ENCODE measurements at places on chromosomes 2 and 18. TPM values are rescaled to one million over a fixed set of nuclear protein-coding genes. Genes with fewer than 3 reads are reported as not detected.

Gene ACVR1C
- total RNA-seq = 0.37 TPM

Gene SMYD1
- not detected for total RNA-seq

Gene PRSS56
- total RNA-seq = not detected

Gene SLC39A6
- total RNA-seq = 163 TPM

Gene CSRNP3
- total RNA-seq = 3.9 TPM

Gene MTCL1
- 28.5 TPM for total RNA-seq

Gene ALPI
- not detected for total RNA-seq

Gene HOXD9
- total RNA-seq = 2.7 TPM
